ENCODE measurements at places on chromosomes 12 and 14.

DNA sequence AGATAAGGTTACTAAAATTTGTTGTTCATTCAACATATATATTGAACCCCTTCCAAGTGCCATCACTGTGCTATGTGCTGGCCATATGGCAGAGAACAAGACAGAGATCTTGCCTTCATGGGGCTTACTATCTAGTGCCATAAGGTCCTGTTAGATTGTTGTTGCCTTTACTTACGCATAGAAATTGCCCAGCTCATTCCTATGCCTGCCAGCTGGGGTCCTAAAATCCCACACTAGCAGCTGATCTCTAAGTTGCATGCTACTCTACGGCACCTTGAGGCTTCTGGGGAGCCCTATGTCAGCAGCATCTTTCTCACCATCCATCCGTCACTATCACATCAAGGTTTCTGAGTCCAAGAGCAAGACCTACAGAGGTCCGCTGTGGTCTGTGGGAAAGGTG, 1.4 kb upstream of the KCNK10 start:
- H3K27ac ChIP-seq: no peak overlapping the region
- no peak for DNase-seq
- H3K4me3 ChIP-seq: no peak overlapping the region
- no peaks in the 10 kb centered on the region for H3K4me1 ChIP-seq
- H3K27me3 ChIP-seq: peaks cover 39% of the 10 kb centered on the region
- no peaks in the 10 kb centered on the region for H3K36me3 ChIP-seq

DNA sequence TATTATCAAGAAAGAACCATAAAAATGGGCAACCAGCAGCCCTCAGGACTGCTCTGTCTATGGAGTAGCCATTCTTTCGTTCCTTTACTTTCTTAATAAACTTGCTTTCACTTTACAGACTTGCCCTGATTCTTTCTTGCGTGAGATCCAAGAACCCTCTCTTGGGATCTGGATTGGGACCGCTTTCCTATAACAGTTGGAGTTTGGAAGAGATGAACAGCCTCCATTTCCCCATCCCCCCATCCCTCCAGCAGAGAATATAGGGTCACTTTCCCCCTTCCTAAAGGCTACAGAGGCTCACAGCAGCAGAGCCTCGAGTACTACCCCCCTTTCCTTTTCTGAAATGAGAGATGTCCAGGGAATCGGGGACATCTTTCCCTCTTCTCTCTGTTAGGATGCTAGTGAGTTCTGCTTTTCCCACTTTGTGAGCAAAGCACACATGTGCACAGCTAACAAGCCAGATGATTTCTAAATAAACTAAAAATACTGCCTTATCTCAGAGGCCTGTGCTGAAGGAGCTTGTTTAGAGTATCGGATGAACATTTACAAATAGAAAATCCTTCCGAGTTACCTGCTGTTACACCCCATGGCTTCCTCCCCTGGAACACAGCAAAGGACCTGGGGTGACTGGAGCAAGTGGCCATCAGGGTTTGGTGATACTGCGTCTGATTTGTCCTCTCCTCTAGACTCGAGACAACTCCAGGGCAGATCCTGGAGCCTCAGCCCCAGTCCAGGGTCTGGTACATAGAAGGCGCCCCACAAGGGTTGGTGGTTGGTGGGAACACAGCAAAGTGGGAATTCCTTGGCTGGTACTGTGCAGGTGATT, 144.2 kb downstream of the SLC38A6 start:
- H3K4me3 ChIP-seq: no peak overlapping the region
- no peak overlapping the region for H3K27ac ChIP-seq
- no peaks in the 10 kb centered on the region for H3K36me3 ChIP-seq
- no peak for DNase-seq
- no peaks in the 10 kb centered on the region for H3K27me3 ChIP-seq

GRCh38 chr12:80721326-80721725, 4.6 kb downstream of the MYF5 start:
- H3K4me3 ChIP-seq: no peak overlapping the region
- H3K27me3 ChIP-seq: peaks cover 8% of the 10 kb centered on the region
- DNase-seq: no peak

DNA sequence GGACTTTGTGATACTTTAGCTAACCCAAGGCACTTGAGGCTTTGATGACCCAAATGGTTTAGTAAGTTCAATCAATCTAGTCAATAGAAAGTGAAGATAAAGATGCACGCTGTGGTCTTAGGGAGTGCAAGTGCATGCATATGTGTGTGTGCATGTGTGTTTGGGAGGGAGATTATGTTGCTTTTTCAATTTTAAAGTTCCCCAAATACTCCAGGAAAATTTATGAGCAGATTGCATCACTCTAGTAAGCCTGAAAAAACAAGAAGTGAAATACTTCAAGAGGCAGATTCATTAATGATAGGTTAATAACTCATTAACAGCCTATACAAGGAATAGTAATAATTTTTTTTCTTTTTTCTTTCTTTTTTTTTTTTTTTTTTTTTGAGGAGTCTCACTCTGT, 12.4 kb upstream of the SIX1 start:
- H3K4me3 ChIP-seq: no peak overlapping the region
- no peak overlapping the region for H3K27ac ChIP-seq
- no peak for DNase-seq
- H3K27me3 ChIP-seq: peaks cover 7% of the 10 kb centered on the region
- no peaks in the 10 kb centered on the region for H3K36me3 ChIP-seq
- peaks cover 3% of the 10 kb centered on the region for H3K4me1 ChIP-seq

GRCh38 chr14:100274250-100274649, 32.0 kb downstream of the SLC25A29 start:
- H3K36me3 ChIP-seq: peaks cover 3% of the 10 kb centered on the region
- H3K27ac ChIP-seq: no peak overlapping the region
- no peak for DNase-seq
- H3K4me3 ChIP-seq: no peak overlapping the region
- H3K27me3 ChIP-seq: no peaks in the 10 kb centered on the region
